Mucosa of gallbladder (tissue), 1 donor: ENCODE measurements at places on chromosomes 6 and 20.

- no peak for DNase-seq
Observed at GRCh38 chr6:169763881-169764280, 12.5 kb downstream of the ERMARD start.

GRCh38 chr6:34485321-34486060 is 19.6 kb downstream of the PACSIN1 start:
- no peak for DNase-seq

DNA sequence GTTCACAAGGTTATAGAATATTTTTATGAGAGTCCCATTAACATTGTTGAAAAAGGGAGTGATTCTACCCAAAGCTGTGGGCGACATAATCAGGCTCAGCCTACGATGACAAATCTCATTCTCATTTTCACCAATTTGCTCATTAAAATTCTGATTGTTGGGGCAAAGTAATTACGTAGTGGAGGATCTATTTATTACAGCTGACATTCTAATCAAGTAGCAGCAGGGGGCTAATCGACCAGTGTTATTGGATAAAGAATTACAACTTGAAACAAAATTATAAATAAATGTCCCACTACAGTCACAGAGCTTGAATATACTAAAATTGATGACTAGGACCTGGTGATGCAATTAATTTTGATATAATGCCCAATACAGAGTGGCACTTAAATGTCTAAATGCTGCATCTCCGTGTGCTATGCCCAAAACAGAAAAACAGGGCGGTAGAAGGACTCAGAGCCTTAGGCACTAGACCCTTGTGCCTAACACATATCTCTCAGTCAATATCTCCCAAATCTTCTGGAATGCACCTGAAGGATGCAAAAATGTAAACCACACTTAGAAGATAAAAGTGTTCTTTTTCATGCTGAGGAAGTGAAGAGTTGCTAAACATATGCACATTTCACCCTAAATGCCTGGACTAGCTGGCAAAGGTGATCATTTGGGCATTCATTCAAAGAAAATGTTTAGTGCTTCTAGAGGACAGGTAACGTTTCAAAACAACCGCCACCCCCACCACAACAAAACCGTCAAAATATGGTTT is 88.3 kb downstream of the CD24 start:
- no peak for DNase-seq

- DNase-seq: no peak
Observed at GRCh38 chr6:157879873-157880254, 56.8 kb downstream of the SNX9 start.

- DNase-seq: no peak
Observed at GRCh38 chr6:24547243-24547642, 52.5 kb downstream of the ALDH5A1 start.

GRCh38 chr6:6659600-6660327 is 71.2 kb downstream of the LY86 start:
- no peak for DNase-seq

DNA sequence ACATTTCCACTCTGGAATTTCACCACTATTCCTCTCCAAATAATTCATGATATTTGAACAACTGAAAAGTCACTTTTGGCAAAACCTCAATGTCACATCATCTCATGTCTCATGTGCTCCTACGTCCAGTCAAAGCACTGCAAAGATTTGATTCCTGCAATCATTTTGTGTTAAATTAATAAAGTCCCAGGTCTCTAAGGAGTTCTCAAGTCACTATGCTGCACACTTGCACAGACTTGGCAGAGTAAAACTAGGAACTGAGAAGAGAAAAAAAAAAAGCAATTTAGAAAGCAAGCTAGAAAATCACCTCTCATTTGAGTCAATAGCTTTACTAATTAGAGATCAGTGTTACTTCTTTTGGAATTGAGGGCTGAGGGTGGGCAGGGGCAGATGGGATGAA is 11.2 kb downstream of the TBX18 start:
- DNase-seq: no peak

GRCh38 chr6:145643760-145644159 is 91.6 kb downstream of the EPM2A start:
- DNase-seq: no peak

GRCh38 chr6:40485300-40485699 is 101.9 kb downstream of the LRFN2 start:
- DNase-seq: no peak

DNA sequence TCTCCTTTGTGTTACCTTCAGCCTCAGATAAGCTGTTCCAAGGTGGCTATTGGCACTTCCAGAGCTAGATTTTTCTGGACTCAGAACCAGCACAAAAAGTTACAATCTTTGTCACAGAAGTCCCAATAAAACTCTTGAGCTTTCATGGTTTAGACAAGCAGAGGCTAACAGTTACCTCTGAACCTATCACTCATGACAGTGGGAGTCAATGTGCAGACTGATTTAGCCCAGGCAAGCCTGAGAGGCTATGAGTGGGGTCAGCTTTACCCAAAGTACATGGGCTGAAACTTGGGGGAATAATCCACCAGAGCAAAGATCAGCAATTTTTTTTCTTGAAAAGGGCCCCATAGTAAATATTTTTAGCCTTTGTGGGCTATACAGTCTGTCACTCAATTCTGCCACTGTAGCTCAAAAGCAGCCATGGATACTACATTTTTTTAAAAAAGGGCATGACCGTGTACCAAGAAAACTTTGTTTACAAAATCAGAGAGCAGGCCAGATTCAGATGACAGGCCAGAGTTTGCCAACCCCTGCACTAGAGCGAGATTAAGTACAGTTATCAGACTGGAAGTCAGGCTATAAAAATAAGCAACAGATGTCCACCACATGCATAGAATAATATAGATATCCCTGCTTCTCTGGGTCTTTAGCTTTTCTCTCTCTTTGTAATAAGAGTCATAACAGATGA is 20.0 kb downstream of the CCN2 start:
- no peak for DNase-seq

GRCh38 chr6:11092668-11093375 is 812 bp upstream of the SMIM13 start:
- no peak for DNase-seq

- no peak for DNase-seq
Observed at GRCh38 chr6:168093634-168094033, 14.6 kb upstream of the FRMD1 start.

GRCh38 chr20:49326026-49326425 is 48.2 kb upstream of the ZNFX1 start:
- no peak for DNase-seq

DNA sequence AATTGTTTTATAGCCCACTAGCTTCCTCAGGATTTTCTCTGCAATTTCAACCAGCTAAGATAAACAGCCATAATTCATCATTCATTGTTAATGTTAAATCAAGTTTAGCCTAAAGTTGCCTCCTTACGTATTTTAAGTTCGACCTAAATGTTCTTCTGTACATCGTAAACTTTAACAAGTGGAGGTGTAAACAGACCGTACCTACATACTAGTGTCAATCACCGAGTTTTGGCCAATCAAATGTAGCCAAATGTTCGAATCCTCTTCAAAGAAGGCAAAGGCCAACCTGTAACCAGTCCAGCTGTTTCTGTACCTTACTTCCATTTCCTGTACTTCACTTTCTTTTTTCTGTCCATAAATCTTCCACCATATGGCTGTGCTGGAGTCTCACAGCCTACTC is 13.5 kb downstream of the MBOAT1 start:
- DNase-seq: no peak

- DNase-seq: no peak
Observed at GRCh38 chr20:54525916-54526590, 50.7 kb downstream of the DOK5 start.

- no peak for DNase-seq
Observed at GRCh38 chr6:112639391-112639831, 292.3 kb downstream of the RFPL4B start.

GRCh38 chr6:43405354-43405753 is 22.0 kb upstream of the ABCC10 start:
- no peak for DNase-seq

DNA sequence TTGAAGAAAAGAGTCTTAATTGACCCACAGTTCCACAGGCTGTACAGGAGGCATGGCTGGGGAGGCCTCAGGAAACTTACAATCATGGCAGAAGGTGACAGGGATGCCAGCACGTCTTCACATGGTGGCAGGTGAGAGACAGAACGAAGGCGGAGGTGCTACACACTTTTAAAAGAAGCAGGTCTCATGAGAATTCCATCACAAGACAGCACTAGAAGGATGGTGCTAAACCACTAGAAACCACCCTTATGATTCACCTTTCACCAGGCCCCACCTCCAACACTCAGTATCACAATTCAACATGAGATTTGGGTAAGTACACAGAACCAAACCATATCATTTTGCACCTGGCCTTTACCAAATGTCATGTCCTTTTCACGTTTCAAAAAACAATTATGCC is 20.9 kb downstream of the TAGAP start:
- DNase-seq: no peak

GRCh38 chr6:168822376-168822775 is 381.4 kb downstream of the SMOC2 start:
- no peak for DNase-seq

DNA sequence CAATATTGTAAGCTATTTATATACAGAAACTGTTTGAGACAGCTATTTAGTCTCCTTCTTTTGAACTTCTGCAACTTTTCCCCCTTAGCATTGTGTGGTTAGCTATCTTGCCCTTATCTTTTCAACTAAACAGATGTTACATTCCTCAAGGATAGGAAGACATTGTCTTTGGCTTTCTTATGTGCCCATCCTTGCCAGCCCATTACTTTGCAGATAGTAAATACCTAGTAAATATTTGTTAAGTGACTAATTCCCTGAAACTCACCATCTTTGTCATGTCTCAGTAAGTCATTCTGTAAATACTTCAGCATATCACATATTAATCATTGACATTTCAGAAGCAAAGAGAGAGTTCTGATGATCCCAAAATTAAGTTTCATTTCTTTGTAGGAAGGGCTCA is 69.1 kb upstream of the FLRT3 start:
- peak; percentile 23 for DNase-seq

DNA sequence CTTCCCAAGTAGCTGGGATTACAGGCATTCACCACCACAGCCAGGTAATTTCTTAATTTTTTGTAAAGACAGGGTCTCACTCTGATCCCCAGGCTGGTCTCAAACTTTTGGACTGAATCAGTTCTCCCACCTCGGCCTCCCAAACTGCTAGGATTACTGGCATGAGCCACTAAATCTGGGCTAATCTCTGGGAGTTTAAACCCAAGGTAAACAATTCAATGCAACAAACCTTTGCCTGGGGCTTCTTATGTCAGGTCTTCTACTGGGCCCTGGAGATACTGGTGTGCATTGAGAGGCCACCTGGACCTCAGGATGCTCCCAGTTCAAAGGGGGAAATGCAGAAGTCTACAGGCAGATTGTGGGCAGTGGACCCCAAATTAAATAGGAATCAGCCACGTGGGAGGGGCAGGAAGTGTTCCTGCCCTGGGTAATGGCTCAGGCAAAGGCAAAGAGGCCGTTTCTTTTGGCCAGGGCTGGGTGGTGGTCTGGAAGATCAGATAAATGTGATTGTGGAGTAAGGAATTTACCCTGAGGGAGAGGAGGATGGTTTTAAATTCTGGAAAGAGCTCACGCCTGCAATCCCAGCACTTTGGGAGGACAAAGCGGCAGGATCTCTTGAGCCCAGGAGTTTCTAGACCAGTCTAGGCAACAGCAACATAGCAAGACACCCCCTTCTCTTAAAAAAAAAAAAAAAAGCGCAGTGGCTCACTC is 1.3 kb upstream of the MYBL2 start:
- no peak for DNase-seq

DNA sequence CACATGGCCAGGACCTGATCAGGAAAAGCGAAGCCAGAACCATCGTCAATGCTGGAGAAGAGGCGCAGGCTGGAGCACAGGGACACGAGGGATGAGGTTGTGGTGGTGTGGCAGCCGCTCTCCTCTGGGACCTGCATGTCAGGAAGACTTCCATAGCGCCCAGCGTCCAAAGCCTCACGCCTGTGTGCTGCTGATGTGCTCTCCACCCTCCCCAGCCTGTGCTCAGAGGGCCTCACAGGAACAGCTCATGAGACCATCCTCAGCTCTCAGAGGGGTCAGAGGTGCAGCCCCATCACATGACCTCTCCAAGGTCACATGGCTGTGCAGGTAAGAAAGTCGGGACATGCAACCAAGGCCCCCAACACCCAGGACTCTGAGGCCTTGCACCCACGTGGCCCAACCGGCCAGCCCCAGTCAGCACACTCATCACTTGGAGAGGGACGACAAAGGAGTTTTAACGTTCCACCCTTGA is 84.4 kb downstream of the NINL start:
- DNase-seq: no peak

DNA sequence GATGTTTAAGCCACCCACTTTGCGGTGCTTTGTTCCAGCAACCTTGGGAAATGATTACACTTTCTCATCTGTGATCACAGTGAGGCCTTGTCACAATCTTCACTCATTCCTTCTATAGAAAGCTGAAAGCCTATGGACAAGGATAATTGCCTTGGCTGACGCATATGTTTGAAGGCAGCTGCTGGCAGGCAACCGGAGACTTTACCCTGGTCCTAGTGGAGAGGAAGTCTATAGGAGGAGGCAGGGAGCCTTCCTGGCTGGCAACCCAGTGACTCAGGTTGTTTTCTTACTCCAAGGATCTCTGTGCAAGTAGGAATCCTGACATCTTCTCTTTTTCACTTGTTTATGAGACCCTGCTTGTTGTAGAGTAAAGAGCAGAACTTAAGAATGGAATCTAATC is 34.1 kb upstream of the ESR1 start:
- no peak for DNase-seq

- peak; percentile 43 for DNase-seq
Observed at GRCh38 chr6:135811644-135812526, 39.6 kb upstream of the PDE7B start.

- DNase-seq: no peak
Observed at GRCh38 chr6:136611133-136611532, 60.9 kb upstream of the MAP7 start.

DNA sequence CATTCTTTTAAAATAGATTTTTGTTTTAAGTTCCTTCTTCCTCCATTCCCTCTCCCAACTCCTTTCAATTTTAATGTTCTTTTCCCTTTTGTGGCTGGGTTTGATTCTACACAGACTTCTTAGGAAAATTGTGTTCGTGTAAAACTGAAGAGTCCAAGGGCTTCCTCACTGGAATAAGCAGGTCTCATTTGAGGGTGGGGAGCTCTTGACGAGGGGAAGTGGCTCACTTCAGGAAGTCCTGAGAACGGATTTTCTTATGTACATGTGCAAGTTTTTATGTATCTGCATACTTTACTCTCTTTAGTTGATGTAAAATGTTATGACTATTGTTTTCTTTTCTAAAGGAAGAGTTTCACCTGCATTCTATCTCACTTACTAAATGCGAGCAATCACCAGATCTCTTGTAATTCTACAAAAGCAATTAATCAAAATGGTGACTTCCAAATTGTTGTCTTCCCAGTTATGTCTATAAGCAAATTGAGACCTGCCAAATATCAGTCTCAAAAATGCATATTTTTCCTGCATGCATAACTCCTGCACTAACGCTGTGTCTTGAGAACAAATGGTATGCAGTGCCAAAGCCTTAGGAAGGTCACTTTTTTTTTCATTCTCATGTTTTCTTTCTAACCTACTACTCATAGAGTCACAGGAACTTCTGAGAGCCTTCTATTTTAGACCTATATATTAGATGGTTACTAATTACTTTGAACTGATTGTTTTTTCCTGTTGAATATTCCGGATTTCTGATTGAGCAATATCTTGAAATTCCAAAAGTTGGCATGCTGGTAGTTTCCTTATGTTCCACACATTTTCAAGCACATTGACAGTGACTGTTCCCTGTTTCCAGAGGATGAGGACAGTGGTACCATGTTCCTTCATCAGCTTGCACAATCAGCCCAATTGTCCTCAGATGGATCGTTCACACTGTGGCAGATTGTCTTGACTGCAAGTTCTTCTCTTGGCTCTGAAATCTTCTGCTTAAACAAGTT is 251.9 kb upstream of the PRDM1 start:
- no peak for DNase-seq
